Right renal cortex interstitium (tissue), 3 donors: ENCODE measurements at places on chromosomes 4 and X. TPM values are rescaled to one million over a fixed set of nuclear protein-coding genes. Genes with fewer than 3 reads are reported as not detected.
A peak's percentile ranks its signal among the peaks of the same experiment; 100 is the strongest.

DNA sequence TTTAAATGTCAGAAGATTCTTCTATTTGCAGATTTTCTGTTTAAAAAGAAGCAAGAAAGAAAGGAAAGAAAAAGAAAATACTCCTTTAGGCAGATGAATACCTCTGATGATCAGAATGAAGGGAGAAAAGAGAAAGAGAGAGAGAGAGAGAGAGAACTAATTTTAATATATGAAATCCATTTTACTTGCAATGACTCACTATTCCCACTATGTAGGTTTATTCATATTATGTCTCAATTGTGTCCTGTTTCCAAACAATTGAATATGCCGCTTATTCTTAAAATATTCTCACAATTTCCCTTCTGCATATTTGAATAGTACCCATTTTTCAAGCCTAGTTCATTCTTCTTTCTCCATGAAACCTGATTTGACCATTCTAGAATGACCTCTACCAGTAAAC is 11.7 kb downstream of the MEPE start:
- DNase-seq = no peak

- no peak for DNase-seq
Observed at GRCh38 chr4:73376976-73377375, 27.1 kb upstream of the ALB start.

- DNase-seq = no peak
Observed at GRCh38 chr4:174107746-174108354, 175.6 kb downstream of the FBXO8 start.

DNA sequence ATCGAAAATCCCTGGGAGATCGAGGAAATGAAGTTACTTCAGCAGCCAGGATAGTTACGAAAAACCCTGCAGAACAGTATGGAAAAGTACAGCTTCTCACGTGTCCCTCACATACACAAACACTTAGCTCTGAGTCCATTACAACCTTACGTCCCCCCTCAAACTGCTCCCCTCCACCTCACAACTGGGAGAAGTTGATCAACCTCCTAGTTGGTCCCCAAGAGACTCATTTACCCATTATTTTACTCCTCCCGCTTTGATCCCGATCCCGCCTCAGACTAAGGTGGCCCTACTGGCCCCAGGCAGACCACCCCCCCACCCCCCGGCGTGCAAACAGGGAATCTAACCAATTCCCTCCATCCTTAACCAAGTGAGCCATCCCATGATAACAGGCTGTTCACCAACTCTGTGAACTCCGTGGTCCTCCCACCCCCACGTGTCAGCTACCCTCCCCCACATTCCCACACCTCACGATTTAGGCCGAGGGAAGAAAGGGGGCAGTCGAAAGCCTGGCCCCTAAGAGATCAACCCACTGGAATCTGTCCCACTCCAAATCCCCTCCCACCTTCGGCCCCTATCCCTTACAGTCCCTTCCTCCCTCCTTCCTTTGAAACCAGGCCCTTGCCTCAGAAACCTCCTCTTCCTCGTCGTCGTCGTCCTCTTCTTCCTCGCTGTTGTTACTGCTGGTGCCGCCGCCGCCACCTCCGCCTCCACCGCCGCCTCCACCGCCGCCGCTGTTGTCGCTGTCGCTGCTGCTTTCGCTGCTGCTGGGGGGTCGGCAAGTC is 755 bp downstream of the ANKRD17 start:
- peak; percentile 43 for DNase-seq

- DNase-seq = no peak
Observed at GRCh38 chr4:110271986-110272385, 73.6 kb upstream of the ELOVL6 start.

DNA sequence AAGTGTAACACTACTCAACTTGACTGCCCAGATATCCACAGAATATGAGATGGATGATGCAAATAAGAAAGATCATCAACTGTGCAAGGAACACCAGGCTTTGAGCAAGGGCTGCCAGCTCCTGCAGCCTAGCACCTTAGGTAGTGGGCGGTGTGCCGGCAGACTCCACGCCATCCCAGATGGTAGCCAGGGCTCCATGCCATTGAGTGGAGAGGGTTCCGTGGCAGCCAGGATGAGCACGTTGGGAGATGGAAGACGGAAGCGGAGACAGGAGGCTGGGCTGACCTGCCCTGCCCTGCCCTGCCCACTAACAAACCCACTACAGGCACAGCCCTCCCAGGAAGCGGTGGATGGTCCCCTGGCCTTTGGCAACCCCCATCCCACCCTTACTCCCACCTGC is 51.9 kb downstream of the TMPRSS11F start:
- no peak for DNase-seq

Gene GYG2
- 17.1 TPM for polyA plus RNA-seq

Gene GNRHR
- polyA plus RNA-seq = 0.46 TPM

DNA sequence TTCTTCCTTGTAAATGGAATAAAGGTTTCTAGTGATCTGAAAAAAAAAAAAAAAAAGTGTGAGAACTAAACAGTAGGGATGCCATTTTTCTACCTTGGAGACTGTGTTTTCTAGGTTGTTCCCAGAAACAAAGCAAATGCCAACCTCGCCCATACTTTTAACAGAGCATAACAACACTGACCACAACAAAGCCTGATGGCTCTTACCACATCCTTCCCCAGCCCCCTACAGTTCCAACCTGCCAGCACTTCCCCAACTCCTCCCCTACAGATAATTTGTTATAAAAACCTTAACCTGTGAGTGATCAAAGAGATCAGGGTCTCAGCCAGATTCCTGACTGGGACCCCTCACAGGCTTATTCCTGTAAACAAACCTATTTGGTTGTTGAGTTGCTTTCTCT is 940.0 kb downstream of the SH3BGRL start:
- no peak for DNase-seq

DNA sequence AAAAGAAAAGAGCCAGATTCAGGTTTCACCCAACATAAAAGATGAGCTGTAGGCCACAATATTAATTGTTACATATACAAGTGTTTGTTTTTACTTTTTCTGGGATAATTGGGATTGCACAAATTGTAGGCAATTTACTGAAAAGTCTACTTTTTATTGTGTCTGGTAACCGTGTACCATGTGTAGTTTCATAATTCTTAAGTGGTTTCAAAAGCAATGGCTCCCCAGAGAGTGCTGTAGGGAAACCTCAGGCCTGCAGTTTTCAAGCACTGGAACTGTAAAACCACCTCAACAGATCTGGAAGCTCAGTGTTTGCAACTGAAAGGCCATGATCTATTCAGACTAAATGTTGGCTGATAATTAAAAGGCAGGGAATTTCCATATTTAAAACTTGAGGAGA is 53.9 kb upstream of the MMAA start:
- DNase-seq = no peak

- no peak for DNase-seq
Observed at GRCh38 chr4:54054501-54054900, 9.9 kb downstream of the CHIC2 start.

DNA sequence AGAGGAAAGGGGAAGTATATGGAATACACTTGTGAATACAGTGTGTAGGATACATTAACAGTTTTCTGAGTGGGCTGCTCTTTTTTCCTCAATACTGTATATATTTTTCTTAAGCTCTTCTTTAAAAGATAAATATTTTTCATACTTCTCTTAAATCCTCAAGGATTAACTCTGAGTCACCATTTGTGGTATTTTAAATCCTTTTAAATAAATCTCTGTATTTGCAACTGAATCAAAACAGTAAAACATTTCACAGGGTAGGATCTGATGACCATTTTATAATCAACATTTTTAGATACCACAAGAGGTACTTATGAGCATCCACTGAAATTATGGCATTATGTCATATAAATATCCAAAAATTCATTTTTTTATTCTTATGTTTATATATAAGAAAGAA is 87.6 kb downstream of the GAB1 start:
- no peak for DNase-seq

- DNase-seq = no peak
Observed at GRCh38 chr4:55125087-55125721, at the start of gene KDR. Gene KDR (minus strand): TSS chr4:55125595. CDS start chr4:55125293, 302 bp downstream.

Gene SPANXN3
- not detected for polyA plus RNA-seq

GRCh38 chrX:142680038-142680437 is 345.7 kb upstream of the SPANXN4 start:
- no peak for DNase-seq
